ENCODE measurements at places on chromosomes 3 and 15. TPM values are rescaled to one million over a fixed set of nuclear protein-coding genes. Genes with fewer than 3 reads are reported as not detected.

GRCh38 chr15:40875991-40876730 lies 2.1 kb upstream of the RHOV start:
- no peak for DNase-seq

The RTP1 gene
- total RNA-seq, result not detected

GRCh38 chr3:33194303-33194702 lies 24.3 kb downstream of the SUSD5 start:
- DNase-seq, result no peak

- DNase-seq, result no peak
Observed at GRCh38 chr3:110813541-110813940, 258.1 kb upstream of the NECTIN3 start.
